NCI-H226 (cell line): ENCODE measurements at places on chromosomes 2 and 18.

- DNase-seq = no peak
These were observed 39.6 kb downstream of the HDHD2 start for GRCh38 chr18:47110492-47111274.

DNA sequence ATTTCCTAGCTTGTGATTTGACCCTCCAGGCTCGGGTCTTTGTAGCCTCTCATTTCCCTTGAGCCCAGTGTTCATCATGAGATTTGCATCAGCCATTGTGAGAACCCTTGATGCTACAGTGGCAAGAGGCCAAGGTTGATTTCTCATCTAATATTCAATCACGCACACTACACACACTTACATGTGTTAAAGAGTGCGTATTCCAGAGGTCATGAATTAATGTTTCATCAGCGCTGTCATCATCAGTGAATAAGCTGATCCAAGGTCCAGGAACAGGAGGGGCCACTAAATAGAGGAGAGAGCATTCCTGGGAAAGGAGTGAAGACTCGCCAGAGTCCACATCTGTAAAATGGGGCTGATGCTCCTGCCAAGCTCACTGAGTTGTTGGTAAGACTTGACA, 276.1 kb upstream of the SIX2 start:
- DNase-seq = no peak

GRCh38 chr2:192159208-192159607, 35.5 kb downstream of the TMEFF2 start:
- DNase-seq = no peak

DNA sequence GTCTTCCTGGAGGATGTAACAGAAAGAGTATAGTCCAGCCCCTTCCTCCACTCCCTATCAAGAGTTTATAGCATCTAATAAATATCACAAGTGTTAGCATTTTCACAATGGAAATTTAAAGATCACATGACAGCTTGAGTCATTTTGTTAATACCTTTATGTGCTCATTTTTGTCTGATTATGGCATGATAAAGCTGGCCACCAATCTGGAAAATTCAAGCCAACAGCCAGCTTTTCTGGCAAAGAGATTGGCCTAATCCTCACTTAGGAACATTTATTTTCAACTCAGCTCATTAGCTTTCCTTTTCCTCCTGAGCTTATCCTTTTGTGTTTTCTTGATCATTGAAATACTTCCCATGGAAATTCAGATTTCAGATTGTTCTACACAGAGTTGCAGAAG, 262.9 kb upstream of the RBMS1 start:
- DNase-seq = no peak

DNA sequence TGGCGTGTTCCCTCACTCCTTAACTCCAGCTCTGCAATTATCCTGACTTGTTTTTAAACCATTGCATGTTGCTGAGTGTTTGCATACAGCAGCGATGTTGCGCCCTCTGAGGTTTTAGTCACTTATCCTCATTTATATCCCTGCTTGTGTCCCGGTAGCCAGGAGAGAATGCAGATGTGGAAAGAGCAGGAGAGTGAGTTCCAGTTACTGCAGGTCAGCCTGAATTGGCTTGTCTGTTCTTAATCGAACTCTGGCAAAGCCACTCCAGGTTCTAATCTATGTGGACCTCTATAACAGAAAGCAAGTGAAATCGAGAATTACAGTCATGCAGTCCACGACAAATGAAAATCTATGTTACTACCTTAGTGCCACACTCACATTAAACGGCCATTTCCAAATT, 295.1 kb upstream of the REV1 start:
- DNase-seq = no peak

GRCh38 chr2:112915300-112916144, 4.6 kb downstream of the IL37 start:
- DNase-seq = no peak

- peak; percentile 29 for DNase-seq
These were observed 28.2 kb upstream of the BCL11A start for GRCh38 chr2:60581433-60582282.

- no peak for DNase-seq
These were observed 2.4 kb downstream of the TMEM200C start for GRCh38 chr18:5892823-5893431.

- DNase-seq = no peak
These were observed 513.8 kb downstream of the RNF144A start for GRCh38 chr2:7430869-7431641.
